ENCODE measurements at places on chromosomes 11 and 22.

DNA sequence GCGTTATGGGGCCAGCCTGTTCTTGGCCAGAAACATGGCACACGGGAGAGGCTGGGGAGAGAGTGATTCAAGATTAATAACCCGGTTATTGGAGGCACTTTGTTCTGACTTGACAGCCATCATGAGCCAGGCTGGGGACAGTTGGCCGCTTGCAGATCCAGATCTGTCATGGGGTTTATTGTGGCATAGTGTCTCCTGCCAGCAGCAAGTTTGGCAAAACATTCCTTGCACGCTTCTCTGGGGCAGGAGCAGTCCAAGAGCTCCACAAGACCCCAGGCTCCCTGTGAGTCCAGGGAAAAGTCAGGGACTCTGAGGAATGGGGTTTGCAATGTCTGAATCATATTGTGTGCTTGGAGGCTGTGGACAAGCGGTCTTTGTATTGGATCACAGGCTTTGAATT, 270.4 kb downstream of the MIAT start:
- DNase-seq, result no peak

- DNase-seq, result peak; percentile 7
Observed at GRCh38 chr11:118619444-118620197, 12.2 kb downstream of the PHLDB1 start.

DNA sequence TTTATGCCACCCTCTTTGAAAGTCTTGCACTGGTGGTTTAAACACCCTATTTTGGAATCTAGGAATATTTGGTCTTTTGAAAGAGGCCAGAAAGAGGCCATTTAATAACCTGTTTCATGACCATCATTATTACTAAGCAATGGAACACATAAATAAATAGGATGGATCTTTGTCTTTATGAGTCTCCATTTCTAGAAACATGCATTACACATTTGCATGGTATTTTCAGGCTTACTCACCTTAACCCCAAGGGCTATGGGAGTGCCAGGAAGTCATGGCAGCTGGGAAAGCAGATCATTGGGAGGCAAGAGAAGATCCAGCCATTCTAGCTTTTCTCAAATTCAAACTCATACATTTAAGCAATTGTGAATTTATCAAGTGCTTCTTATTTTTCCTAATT, 185.8 kb upstream of the POU2AF2 start:
- DNase-seq, result no peak

DNA sequence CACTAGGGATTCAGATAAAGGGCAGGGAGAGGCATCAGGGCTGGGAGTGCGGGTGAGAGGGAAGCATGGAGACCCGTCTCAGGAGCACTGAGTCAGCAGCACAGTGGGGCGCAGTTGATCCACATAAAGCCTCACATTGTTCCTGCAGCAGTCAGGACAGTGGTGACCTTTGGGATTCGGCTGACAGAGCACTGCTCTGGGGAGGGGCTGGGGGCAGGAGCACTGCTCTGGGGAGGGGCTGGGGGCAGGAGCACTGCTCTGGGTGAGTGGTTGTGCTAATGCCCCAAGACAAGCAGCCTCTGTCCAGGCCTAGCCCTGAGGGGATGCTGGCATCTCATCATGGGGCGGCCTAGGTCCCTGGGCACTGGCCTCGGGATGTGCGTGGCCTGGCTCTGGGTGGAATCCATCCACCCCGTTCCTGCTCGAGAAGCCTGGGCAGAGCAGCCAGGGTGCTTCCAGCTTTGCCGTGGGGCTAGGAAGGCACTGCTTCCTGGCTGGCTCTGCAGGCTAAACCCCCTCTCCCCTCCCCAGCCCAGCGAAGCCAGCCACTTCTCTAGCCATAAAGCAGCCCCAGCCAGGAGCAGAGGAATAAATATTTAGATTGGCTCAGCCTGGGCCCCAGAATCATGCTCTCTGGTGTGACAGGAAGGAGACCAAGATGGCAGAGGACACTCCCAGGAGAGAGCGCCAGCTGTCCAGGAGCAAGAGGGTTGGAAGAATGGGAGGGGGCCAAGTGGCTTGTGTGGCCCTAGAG, 7.3 kb downstream of the OAF start:
- peak; percentile 69 for DNase-seq

- no peak for DNase-seq
Observed at GRCh38 chr11:12139144-12139881, 28.9 kb downstream of the MICAL2 start.

DNA sequence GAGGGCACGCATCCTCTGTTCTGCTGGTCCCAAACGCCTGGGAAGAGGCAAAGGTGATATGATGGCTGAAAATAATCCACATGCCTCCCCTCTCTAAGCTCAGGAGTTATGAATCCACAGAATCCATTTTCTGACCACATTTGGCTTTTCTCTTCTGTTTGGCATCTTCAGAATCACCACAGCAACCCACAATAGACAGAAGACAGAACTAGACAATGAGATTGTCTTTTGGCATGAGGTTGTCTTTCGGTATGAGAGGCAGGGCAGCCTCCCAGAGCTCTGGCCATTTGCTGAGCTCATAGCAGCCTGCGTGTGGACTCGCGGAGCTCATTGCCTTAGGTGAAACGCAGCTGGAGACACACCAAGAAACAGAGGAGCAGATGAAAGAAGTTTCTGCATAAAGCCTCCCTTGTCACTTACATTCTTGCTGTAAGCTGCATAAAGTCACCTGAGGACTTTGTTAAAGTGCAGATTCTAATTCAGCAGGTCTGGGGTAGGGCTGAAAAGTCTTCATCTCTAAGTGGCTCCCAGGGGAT, 868.0 kb downstream of the NTM start:
- DNase-seq, result no peak

- DNase-seq, result no peak
Observed at GRCh38 chr22:30994960-30995359, 25.9 kb downstream of the TUG1 start.
